SK-N-DZ (cell line): ENCODE measurements at places on chromosomes 2 and 18.

DNA sequence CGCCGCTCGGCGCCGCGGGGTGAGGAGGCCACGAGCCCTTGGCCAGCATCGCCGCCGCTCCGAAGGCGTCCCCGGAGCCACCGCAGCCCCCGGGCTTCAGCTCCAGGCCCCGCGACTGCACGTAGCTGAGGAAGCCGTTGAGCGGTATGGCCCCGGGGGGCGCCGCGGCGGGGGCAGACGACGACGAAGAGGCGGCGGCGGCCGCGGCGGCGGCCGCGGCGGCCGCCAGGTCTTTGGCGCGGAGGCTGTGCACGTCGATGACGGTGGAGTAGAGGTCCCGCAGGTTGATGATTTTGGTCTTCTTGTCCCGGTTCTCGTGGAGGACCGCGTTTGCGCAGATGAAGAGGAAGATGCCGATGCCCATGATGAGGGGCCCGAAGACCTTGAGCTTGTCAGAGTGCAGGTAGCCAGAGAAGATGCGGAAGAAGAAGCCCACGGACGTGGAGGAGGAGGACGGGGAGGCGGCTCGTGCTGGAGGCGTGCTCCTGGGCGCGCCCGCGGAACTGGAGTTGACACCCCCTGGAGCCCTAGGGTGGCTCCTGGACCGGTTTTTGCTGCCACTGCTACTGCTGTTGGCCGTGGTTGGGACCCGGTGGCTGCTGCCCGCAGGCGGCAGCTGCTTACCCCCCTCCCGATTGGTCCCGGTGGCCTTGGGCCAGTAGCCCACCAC lies 4.0 kb downstream of the TMEM200C start:
- no peak for DNase-seq

DNA sequence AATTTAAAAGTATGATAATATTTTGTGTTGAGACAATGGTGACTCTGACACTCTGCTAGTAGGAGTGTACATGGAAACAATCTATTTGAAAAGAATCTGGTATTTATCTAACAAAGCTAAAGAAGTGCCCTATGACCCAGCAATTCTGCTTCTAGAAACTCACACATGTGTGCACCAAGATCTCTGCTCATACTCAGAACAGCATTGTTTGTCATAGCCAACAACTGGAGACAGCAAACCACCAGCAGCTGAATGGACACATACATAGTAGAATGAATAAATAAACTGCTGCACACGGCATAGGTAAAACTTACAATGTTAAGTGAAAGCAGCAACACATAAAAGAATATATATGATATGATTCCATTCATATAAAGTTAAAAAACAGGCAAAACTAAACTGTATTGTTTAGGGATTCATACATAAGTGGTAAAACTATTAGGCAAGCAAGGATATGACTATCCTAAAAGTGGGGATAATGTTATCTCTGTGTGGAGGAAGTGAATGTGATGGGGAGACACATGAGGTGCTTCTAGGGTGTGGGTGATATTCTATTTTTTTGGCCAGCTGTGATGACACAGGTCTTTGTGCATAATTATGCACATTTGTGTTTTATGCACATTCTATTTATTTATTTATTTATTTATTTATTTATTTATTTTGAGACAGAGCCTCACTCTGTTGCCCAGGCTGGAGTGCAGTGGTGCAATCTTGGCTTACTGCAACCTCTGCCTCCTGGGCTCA lies 71.1 kb downstream of the RFTN2 start:
- DNase-seq, result no peak

DNA sequence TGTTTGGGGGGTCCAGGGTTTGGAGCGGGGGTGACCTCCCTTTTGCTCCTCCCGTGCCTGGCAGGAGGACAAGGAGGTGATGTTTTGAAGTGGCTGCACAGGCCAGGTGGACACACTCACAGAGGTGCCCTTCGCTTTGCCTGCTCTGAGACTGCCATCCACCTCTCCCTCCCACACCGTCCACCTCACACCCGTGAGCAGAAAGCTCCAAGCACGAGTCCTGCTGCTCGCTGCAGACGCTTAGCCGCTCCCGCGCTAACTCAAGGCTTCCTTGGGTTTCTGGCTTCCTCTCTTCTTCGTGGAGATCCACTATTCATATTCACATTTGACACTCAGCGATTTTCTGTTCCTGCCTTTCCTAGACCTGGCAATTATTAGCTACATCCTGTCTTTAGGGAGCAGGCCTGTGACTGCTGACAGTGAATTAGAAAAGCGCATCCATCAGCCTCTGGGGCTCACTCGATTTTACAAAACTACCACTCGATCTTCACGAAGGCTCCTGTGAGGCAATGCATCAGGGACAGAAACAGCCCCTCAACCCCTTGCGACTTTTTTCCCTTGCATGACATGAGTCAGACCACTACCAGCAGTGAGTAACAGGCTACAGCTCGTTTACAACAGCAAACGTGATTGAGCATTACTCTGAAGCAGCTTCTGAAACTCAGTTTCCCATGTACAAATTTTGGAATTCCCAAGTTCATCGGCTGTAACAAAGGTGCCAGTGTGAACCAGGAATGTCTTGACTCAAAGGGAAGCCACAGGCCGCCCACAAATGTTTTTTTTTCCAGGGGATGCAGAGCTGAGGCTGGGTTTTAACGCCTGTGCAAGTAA lies 238.7 kb upstream of the SOX11 start:
- DNase-seq, result peak; percentile 38

GRCh38 chr18:3799515-3799914 lies 349.5 kb downstream of the TGIF1 start:
- no peak for DNase-seq

DNA sequence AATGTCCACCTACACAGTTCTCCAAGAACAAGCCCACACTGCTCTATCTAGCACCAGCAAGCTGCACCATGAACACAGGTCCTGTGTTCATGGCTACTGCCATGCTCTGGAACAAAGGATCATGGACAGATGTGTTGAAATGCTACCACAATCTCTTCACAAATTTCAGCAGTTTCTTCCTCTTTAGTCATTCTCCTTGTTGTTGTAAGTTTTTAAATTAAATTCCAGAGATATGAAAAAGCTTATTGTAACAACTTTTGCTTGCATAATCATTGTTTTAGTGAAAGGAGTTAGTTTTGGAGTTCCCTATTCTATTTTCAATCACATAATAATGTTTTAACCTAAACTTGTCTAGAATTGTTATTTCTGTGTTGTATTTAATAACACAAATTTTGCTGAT lies 17.2 kb upstream of the NAPG start:
- DNase-seq, result no peak

DNA sequence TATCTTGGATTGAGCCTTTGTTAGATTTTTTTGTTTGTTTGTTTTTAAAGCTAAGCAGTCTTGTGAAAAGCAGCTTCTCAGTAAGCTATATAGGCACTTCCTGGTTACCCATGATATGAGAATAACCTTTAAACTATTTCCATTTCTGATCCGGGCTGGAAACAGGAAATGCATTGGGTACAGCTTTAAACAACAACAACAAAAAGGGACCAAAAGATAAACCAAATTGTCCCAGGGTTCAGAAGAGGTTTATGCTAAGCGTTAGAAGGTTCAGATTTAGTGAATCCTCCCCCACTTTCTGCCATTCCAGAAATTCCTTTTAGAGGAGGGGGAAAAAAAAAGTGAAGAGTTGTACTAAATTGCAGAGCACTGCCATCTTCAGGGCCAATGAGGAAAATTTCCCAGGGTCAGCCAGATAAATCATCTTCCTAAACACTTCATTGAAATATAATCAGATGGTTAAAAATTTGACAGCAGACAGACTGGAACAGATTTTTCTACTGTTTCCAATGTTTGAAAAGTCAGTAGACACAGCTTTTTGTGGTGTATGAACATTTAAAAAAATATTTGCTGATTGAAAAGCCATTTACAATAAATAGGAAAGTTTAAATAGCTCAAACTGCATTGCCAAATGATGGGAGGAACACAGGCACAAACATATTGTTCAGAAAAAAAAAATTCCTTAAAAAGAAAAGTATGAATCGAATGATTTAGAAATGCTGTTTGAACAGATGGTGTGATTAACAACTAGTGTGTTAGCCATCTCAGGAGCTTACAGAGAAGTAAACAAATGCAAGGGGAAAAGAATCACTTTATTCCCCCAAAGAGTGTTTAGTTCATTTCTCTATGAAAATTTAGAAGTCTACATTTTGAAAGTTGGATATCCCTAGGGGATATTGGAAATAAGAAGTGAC lies 189.9 kb upstream of the TANK start:
- peak; percentile 66 for DNase-seq

GRCh38 chr18:61870151-61870550 lies 22.7 kb downstream of the RNF152 start:
- no peak for DNase-seq

GRCh38 chr18:12359515-12359927 lies 17.5 kb downstream of the AFG3L2 start:
- no peak for DNase-seq

- no peak for DNase-seq
Observed at GRCh38 chr18:68679528-68679927, 35.4 kb downstream of the TMX3 start.

GRCh38 chr18:35549564-35549963 lies 32.0 kb upstream of the GALNT1 start:
- DNase-seq, result no peak

GRCh38 chr18:56962322-56962721 lies 184.6 kb upstream of the BOD1L2 start:
- no peak for DNase-seq

DNA sequence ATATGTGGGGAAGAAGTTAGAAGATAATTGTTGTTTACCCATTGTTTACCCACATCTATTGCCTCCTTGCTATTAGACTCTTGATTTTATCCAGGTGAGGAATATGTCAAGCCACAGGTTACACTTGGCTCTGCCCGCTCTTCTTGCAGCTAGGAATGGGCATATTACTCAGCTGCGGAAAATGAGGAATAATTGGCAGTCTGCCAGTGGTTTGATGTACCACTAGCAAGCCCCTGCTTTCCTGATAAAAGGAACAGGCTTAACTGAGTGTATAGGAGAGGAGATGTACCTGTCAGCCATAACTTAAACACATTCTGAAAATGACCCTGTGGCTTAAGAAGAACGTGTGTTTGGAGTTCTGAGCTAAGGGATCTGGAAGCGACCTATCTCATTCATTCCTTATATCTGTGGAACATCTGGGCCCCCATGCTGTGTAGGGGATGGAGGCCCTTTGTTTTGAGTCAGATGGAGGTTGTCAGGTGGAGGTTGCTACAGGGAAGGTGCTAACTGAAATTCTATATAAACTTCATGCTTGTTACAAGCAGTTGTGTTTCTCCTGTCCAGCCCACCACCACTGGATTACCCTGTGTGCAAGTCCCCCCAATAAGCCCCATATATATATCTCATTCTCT lies 4.6 kb upstream of the FMNL2 start:
- DNase-seq, result no peak

- DNase-seq, result no peak
Observed at GRCh38 chr18:40292985-40293710, 1661.9 kb upstream of the PIK3C3 start.

DNA sequence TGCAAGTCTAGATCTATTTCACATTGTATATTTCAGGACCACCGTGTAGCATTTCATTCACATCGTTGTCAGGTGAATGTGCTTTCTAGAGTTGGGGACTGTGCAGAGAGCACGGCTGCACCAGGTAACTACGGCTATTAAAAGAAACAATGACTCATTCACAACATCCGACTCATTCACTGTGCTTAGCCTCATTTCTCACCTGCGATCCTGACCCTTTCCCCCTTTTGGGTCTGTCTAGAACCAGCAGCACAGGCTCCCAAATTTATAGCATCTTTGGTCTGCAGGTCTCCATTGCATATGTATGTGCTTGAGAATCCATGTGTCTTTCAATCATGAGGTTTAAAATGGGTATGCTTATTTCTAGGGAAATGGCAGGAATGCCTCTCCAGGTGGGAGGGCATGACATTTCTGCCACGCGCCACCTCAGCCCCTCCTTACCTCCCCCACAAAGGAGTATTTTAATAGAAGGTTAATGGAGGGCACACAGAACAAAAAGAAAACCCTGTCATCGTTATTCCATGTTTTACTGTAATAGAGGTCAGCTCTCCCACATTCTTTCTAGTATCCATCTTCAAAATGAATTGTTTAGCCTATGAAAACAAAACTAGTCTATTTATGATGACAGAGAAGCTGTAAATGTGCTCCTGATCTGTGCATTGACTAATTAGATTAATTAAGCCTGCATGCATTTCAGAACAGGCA lies 246.7 kb upstream of the EPHA4 start:
- no peak for DNase-seq

GRCh38 chr2:80363330-80363729 lies 58.8 kb upstream of the LRRTM1 start:
- DNase-seq, result no peak
